HL-60 (cell line): ENCODE measurements at places on chromosomes 7 and 10.

DNA sequence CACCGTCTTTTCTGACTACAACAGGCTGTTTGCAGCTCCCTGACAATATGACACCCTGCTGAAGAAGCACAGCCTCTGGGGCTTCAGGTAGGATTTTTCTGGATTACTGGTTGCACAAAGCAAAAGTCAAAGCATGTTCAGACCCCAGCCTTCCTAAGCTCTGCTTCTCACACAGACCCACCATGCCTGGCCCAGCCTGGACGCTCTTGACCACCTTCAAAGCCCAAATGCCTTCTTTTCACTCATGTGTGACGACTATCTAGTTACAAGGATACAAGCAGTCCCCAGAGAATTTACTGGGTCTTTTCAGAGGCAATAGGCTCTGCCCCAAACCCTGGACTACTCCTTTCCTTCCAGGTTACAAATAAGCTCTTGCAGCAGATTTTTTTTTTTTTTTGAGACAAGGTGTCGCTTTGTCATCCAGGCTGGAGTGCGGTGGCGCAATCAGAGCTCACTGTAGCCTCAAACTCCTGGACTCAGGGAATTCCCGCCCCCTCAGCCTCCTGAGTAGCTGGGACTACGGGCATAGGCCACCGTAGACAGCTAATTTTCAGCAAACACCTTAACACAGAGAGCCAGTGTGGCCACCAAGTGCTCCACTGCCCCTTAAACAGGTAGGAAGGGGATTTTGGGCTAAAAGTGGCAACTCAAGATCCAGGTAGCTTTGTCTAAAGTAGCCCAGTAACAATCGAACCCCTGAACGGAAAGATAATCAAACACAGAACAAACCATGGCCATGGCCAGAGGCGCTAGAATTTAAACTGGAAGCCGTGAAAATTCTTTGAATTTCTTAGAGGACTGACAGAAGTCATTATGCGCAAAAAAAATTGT is 16.2 kb downstream of the SVIL start:
- no peak for DNase-seq

DNA sequence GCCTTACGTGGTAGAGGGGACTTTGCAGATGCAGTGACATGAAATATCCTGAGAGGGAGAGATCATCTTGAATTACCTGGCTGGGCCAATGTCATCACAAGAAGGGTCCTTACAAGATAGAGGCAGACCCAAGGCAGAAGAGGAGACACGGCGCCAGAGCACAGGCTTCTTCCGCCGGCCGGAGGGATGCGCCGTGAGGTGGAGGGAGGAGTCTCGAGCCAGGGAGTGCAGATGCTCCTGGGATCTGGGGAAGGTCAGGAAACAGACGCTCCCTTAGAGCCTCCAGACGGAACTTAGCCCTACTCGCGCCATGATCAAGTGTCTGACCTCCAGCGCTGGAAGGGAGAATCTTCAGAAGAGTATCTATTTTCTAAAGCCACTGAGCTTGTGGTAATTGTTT is 304.8 kb downstream of the GLRX3 start:
- no peak for DNase-seq

GRCh38 chr7:86209036-86209435 is 434.7 kb upstream of the GRM3 start:
- no peak for DNase-seq

- no peak for DNase-seq
These were observed 54.6 kb downstream of the CPVL start for GRCh38 chr7:29091715-29092114.
